ENCODE measurements at places on chromosomes 5 and 9.

GRCh38 chr5:72347801-72348308 is 27.7 kb downstream of the PTCD2 start:
- ATAC-seq = peak; percentile 99

- ATAC-seq = no peak
Measured at GRCh38 chr5:8954801-8955200, 591.1 kb downstream of the SEMA5A start.

GRCh38 chr5:143354025-143354424 is 49.5 kb downstream of the NR3C1 start:
- no peak for ATAC-seq

DNA sequence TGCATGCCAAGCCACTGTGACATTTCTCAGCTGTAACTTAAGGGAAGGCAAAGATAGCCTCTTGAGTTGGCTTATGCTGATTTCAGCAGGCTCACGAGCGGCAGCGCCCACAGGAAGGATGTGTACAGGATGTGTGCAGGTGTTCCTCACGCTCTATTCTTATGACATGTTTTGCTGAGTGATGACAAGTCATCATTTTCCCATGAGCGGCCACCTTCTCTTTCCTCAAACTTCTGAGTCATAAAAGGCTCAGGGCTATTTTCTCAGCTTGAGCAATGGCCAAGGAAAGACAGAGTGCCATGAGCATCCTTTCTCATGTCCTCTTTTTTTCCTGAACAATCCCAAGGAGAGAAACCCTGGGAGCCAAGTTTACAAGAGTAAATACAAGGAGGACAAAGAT is 365.9 kb downstream of the PLK2 start:
- ATAC-seq = peak; percentile 81

GRCh38 chr5:83368319-83368718 is 103.2 kb upstream of the VCAN start:
- ATAC-seq = no peak

DNA sequence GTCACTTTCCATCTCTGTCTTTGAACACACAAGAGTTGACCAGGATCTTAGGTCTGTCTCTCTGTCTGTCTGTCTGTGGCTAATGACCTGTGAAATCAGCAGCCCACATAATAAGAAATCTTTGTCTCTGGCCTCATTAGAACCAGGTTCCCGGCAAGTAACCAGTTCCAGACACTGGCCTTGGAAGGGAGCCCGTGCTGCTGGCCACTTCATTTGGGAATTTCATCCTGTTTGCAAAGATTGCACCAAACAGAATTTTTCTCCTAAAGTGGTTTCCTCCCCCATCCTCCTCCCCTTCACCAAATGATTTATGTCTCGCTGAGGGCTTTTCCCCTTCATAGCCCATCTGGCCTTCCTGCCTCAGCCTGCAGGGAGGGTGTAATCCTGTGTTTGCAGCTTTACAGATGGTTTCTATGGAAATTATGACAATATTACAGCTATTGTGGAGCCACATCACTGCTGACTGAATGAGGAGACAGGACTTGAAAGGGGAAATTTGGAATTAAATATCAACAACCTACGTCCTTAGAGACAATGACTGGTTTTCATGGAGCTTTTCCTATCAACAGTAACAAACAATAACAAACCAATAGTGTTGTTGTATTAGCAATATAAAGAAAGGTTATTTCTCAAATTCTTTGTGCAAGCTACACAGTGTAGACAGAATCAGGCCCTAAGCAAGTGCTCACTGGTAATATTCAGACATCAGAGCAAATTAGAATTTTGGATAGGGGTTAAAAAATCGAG is 25.7 kb downstream of the DPYSL3 start:
- ATAC-seq = peak; percentile 92

- ATAC-seq = no peak
Measured at GRCh38 chr5:140041492-140042392, 1.4 kb downstream of the NRG2 start.

DNA sequence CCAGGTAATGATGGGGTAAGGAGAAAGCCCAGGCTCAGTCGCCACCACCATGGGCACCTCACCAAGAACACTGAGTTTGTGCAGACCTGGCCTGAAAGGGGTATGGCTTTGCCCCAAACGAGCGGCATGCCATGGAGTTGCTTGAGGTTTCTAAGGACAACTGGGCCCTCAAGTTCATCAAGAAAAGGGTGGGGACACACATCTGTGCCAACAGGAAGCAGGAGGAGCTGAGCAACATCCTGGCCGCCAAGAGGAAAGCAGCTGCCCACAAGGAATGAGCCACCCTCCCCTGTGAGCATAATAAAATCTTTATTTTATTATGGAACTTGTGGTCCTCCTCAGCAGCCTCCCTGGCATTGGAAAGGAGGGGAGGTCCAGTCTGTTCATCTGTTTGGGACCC is 23.8 kb downstream of the CD14 start:
- peak; percentile 55 for ATAC-seq

DNA sequence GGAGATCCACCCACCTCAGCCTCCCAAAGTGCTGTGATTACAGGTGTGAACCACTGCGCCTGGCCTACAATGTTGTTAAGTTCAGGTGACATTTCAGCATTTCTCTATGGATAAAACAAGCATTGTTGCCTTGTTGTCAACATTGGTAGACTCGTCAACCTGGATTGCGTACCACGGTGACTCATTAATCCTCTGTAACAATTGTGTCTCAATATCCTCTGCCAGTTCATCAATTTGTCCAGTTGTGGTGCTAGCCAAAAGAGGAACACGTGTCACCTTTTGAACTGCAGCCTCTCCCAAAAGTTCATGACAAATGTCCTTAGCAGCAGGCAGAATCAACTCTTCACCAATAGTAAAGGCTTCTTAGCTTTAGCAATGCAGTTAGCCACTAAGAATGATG is 46.3 kb upstream of the LARP1 start:
- ATAC-seq = no peak

DNA sequence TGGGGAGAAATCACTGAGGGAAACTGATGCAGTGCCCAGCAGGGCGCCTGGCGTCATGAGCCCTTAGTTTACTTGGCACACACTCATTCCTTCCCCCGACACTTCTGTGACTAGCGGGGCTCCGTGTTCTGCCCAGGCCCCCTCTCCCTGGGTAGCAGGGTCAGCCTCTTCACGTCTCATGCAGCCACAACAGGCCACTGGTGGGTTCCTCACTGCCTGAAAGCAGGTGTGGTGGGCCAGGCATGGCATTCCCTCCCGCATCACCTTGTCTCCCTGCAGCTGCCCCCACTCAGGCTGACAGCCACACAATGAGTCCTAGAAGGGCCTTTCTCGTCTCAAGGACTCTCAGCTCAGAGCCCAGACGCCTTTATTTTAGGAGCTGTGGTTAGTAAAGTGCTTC is 51.1 kb upstream of the CPLX2 start:
- no peak for ATAC-seq

- ATAC-seq = no peak
Measured at GRCh38 chr9:97313746-97314145, 6.3 kb downstream of the CCDC180 start.

GRCh38 chr9:114280636-114281472 is 42.0 kb upstream of the ORM1 start:
- ATAC-seq = no peak

GRCh38 chr9:136844761-136845464 is 2.6 kb downstream of the AJM1 start:
- no peak for ATAC-seq

GRCh38 chr9:129330711-129331492 is 152.8 kb upstream of the IER5L start:
- ATAC-seq = no peak

- ATAC-seq = no peak
Measured at GRCh38 chr5:68681929-68682328, 411.9 kb upstream of the SLC30A5 start.

DNA sequence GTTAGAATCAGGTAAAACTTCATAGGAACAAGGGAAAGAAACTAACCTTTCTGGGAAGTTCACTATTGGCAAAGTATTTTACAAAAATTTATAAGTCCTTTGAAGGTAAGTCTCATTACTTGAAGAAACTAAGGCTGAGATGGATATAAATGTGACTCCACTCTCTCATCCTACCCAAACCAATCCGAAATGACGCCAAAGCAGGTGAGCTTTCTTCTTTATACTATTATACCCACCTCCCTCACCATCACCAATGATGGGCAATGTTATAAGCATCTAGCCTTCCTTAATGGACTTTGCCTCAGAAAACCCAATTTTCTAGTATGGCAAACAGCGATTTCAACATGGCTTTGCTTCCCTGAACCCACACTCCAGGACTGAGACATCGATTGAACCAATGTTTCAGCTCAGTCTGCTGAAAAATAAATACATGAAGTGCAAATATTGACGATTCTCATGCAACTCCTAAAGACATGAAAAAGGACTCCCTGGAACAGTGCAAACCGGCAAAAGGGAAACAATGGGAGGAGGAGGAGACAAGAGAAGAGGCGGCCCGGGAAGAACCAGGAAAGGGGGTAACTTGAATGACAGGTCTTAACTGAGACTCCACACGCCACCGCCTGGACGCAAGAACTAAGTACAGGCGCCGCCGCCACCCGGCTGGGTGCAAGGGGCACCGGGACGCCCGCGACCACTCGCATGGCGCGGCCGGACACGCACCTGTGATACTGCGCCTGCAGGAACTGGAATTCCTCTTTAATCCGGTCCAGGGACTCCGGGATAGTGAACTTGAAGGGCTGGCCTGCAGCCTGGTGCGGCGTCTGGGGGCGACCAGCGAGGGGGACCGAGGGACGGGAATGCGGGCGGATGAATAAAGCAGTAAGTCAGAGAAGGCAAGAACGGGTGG is 2.5 kb downstream of the TLE1 start:
- ATAC-seq = peak; percentile 21

DNA sequence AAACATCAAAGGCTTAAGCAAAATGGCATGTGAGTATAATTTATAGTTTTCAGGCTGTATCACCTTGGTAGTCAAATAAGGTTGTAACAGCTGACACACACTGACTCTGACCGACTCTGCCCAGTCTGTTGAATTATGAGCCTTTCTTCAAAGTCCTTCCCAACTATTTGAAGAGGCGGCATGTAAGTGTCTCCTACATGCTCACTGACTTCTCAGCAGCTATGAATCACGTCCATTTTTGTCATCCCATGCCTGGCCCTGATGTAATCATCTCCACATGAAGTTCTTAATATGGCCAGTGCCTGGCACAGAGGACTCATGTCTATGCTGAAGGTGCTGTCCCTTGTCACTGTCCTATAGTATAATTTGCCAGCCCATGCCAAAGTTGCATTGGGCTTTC is 5.1 kb upstream of the PTBP3 start:
- no peak for ATAC-seq

DNA sequence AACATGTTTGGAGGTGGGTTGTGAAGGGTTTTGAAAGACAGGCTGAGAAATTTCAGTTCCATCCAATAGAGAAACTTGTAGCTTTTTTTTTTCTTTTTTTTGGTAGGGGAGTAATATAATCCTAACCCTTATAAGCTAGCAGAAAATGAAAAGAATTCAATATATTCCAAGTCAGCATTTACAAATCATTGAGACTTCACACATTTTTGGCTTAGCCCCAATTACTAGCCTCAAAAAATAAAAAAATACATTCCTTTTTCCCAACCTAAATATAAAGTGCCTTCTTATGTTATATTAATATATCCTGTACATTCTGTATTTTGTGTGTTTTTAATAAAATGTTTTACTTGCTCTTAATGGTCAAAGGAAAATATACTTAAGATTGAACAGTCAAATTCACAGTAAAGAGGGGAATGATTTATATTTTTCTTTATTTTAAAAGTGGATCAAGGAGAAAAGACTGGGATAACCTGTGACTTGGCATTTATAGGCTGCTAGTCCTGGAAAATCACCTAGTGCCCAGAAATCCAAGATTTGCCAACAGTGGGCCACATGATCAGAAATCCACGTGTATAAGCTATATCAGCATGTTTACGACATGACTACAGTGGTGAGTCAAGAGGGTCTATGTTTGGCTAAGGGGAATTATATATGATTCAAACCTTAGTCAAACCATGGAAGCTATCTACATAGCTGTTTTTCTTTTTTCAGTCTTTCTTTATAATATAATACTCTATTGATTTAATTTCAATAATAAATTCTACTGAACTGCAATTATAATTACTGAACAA is 14.5 kb downstream of the HACD4 start:
- ATAC-seq = no peak

DNA sequence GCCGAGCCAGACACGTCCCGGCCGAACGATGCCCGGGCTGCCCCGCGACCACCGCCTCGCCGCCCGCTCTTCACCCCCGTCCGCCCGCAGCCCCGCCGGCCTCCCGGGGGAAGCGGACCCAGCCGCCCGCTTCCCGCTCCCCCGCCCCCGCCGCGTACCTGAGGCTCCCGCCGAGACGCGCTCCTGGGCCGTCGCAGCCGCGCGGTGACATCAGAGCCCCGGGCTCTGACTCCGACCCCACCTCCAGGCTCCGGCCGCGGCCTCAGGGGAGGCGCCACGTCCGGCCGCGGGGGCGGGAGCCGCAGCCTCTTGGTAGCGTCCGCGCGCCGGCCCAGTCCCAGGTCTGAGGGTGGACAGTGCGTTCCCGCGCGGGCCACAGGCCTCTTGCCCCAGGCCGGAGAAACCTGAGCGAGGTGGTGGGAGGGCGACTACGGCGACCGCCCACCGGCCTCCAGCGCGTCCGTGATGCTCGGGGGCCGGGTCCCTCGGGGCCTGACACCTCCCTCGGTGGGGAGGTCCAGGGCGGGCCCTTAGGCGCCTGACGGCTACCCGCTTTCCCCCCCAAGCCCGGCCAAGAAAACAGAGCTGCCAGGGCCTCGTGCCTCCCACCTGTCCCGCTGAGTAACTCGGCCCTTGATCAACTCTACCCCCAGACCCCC is at the start of gene SHROOM1:
Gene SHROOM1, minus strand, starts transcription at position 212 of the 659 bp plus-strand sequence. CDS start 4,507 bp downstream, outside the sequence.
- peak; percentile 70 for ATAC-seq

GRCh38 chr5:162811071-162811470 is 626.3 kb upstream of the CCNG1 start:
- peak; percentile 66 for ATAC-seq

DNA sequence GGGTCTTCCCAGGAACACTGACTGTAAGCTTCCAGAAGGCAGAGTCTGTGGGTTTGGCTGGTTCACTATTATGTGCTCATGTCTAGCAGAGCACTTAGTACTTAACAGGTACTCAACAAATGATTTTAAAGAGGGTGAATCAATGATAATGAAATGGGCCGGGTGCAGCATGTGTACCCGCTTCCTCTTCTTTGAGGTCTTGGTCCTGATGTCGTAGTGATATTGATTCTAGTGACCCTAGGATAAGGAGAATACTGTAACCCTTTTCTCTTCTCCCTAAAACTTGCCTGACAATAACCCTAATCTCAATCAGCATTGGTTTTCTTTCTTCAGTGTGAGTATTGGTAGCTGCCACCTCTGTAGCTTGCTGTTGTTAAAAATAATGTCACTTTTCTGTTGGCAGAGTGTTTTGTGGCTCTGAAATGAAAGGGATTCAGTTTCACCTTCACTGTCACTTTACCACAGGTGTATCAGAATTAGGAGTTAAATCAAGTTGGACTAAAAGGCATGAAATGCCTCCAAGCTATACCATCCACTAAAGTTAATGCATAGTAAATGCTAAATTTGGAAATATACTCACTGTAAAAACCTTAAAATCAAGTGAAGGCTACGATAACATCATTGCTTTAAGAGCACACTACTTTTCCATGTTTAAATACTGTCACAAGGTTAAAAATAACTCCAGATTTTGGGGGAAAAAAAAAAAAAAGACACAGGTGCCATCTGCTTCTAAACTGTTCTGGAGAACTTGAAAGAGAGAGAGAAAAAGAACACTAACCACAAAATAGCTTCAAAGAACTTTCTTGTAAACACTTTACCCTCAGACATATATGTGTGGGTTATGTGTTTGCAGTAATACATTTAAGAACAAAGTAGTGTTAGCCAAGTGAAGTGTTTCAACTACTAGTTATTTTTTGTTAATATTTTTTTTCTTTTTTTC is 6.0 kb downstream of the CAMK4 start:
- no peak for ATAC-seq

GRCh38 chr5:8429778-8430758 is 561.1 kb downstream of the MTRR start:
- ATAC-seq = no peak
